ENCODE measurements at places on chromosomes 6 and 20.

DNA sequence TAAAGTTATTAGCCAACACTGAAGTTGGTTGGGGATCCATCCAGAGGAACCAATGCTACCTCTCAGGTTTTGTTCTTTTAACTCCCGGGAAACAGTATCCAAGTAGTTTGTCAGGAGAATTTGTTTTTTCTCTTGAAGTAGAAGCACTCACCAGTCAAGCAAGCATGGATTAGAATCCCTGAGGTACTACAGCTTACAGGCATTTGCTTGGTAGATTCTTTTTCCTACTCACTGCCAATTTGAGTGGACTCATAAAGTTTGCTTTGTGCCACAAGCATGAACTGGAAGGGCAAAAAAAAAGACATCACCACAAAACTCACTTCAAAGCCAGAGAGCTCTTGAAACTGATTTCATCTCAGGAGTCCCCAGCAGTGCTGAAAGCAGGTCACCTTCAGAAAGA, 167.4 kb downstream of the MBOAT1 start:
- DNase-seq, result no peak

DNA sequence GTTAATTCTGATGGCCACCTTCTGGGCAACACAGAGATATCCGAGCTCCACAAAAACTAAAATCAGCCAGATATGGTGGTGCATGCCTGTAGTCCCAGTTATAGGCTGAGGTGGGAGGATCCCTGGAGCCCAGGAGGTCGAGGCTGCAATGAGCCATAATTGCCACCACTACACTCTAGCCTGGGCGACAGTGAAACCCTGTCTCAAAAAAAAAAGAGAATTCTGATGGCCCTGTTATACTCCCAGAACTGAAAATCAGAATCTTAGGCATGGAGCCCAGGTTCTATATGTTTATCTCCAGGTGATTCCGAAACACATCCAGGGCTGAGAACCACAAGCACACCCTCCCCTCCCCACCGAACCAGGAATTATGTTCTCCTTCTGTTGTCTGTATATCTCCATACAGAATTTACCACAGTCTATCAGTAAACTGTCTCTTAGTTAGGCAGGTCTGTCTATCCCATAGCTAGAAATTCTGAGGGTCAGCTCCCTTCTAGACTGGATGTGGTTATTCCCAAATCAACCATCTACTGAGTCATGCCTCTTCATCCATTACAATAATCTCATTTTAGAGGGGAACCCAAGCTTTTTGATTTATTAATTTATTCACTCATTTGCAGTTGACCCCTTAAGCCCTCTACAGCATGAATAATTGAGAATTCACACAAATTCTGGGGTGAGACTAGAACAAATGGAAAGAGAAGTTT, 24.8 kb upstream of the CCND3 start:
- no peak for DNase-seq

GRCh38 chr20:33769043-33769442, 37.2 kb downstream of the ZNF341 start:
- no peak for DNase-seq

- DNase-seq, result peak; percentile 53
Observed at GRCh38 chr6:37698264-37699137, 818 bp upstream of the MDGA1 start.

DNA sequence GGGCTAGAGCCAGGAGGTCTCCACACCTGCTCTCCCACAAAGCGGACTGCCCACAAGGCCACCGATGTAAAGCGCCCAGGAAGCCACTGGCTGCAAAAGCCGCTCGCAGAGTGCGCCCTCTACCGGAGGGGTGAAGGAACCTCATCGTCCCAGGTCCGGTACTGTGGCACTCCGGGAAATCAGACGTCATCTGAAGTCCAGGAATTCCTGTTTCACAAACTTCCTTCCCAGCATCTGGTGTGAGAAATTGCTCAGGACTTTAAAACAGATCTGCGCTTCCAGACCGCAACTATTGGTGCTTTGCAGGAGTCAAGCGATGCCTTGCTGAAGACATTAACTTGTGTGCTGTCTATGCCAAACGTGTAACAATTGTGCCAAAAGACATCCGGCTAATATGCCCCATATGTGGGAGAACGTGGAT, 115.1 kb upstream of the ARID1B start:
- no peak for DNase-seq

All from left kidney (tissue), 8 donors.